ENCODE measurements at places on chromosomes 16 and 17. TPM values are rescaled to one million over a fixed set of nuclear protein-coding genes. Genes with fewer than 3 reads are reported as not detected.

- no peak for DNase-seq
Measured at GRCh38 chr16:64657316-64658011, 464.4 kb downstream of the CDH11 start.

The ST6GALNAC2 gene
- total RNA-seq = 1.5 TPM

The MMP28 gene
- 3.5 TPM for total RNA-seq

DNA sequence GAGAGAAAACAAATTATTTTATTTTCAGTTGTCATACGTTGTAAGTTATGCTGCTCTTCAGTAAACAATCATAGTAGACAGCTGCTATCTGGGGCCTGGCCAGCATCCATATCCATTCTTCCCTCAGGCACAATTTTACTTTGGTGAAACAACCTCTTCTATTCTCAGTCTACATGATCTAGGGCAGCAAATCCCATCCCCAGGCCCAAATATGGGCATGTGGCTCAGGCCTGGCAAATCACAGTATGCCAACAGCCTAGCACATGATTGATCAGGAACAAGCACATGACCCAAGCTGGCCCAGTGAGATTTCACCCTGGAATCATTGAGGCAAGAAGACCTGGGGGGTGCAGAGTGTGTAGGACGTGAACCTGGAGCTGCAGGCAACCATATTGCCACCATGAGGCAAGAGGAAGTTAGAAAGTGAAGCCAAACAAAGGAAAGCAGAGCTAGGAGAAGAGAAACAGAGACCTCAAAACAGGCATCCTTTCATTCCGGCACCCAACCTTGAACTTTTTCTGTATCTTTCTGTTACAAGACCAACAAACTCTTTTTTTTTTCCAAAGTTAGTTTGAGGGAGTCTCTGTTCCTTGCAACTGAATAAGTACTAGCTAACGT lies 10.3 kb upstream of the ABCC12 start:
- DNase-seq = no peak

GRCh38 chr17:28572259-28573039 lies 1.1 kb upstream of the PIGS start:
- no peak for DNase-seq

The HNF1B gene
- total RNA-seq = not detected

GRCh38 chr16:16019488-16019887 lies 70.1 kb downstream of the ABCC1 start:
- no peak for DNase-seq

DNA sequence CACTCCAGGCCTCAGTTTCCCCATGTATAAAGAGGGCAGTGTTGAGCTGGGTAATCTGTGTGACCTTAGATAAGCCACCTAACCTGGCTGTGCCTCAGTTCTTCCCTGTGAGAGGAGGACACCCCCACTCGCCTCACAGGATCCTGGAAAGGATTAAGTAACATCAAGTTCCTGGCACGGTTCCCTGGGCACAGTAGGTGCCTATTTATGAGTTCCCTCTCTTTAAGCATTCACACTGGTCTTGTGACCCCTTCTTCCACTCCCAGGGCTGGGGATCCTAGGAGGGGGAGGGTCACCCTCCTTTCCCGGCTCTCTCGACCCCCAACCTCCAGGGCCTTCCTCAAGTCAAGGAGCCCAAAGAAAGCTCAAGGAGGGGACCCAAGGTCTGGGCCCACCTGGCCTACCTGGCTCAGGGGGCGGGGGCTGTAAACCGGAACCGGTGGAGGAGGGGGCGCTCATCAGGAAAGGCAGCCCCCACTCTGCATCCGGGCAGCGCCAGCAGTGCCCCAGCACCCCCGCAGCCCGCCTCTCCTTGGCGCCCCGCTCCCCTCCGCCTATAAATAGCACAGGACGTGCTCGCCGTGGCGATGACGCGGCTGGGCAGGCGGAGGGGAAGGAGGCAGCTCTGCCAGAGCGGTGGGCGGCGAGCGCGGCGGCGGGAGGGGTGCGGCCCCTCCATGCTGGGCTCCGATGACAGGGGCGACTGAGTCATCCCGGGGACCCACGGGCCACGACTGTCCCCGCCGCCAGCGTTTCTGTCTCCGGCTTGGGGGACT lies 9.4 kb downstream of the RPL19 start:
- DNase-seq = peak; percentile 80

GRCh38 chr17:66885417-66885816 lies 50.5 kb downstream of the CACNG5 start:
- DNase-seq = peak; percentile 30

DNA sequence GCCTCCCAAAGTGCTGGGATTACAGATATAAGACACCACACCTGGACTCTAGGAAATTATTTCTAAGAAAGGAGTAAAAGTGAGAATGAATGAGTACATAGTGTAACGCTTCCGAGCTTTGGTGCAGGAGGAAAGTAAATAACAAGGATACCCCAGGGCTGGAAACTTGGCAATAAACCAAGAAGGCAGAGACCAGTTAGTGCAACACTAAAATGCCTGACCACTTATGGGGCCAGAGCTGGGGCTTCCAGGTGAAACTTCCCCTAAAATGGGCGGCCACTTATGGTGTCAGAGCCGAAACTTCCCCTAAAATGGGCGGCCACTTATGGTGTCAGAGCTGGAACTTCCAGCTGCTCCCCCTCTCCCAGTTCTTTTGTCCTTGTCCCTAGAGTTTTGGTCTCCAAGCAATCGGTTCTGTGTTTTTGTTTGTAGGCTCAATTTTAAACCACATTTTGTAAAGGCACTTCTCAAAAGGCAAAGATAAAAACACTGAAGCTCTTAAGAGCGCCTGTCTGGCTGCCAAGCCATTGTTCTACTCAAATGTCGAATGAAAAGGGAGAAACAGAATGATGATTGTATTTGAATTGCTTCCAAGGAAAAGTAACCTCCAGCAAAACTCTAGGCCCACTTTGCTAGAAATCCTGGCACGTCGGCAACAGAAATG lies 63.9 kb downstream of the NXN start:
- peak; percentile 96 for DNase-seq

The TBC1D3E gene
- total RNA-seq = not detected

DNA sequence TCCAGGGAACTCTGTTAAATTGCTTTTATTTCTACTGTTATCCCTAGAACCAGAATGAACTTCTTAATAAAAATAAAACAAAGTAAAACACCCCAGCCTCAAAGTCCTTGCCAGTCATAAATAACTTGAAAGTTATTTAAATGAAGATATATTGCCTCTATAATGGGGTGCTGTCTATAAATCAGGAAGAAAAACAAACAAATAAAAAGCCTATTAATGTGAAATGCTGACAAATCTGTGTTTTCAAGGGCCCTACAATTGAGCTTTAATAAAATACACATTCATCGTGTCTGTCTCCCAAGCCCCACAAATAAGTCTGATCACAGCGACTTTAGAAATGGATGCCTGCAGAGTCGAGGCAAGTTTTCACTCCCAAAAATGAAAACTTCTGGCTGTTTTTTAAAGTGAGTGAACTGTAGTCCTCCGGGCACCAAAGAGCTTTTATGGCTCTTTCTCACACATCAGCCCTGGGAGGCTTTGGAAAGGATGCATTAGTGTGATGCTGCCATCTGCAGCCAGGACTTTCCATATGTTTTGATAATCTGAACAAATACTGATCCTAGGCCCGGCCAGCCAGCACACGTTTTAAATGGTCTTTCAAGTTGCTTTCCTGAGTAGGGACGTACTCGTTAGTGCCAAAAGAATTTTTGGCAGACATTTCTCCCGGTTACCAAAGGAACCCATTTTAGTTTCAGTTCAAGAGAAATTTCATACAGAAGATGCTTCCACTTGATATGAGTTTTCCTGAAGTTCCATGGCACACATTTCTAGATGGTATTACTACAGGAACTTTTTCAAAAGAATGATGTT lies 16.3 kb downstream of the NACA2 start:
- peak; percentile 83 for DNase-seq

The KRTAP16-1 gene
- not detected for total RNA-seq

The CDR2L gene
- total RNA-seq = 3.4 TPM
